ENCODE measurements at places on chromosomes 7 and 10. TPM values are rescaled to one million over a fixed set of nuclear protein-coding genes. Genes with fewer than 3 reads are reported as not detected.

- DNase-seq = no peak
These were observed 4.2 kb upstream of the NANOS1 start for GRCh38 chr10:119025336-119025735.

DNA sequence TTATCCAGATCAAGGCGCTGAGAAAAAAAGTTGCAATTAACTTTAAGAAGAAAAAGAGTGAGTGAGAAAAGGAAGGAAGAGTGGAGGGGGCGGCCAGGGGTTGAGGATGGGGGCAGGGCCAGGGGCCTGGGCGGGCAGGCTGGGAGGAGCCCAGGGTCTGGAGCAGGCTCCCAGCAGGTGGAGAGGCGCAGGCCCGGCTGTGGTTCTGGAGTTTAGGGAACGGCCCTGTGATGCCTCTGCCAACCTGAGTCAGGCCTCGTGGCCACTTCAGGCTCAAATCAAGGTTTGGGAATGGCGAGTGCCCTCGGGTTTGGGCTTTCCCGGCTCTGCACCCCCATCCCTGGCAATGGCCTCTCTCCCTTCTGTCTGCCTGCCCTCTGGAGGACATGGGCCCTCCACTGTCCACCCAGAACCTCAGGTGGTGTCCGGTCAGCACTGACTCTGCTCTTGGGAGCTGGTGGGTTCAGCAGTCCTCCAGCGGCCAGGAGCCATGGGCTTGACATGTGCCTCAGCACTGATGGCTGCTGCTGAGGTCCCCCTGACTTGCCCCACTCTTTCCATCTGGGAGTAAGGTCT lies 41.0 kb upstream of the EMX2 start:
- no peak for DNase-seq

DNA sequence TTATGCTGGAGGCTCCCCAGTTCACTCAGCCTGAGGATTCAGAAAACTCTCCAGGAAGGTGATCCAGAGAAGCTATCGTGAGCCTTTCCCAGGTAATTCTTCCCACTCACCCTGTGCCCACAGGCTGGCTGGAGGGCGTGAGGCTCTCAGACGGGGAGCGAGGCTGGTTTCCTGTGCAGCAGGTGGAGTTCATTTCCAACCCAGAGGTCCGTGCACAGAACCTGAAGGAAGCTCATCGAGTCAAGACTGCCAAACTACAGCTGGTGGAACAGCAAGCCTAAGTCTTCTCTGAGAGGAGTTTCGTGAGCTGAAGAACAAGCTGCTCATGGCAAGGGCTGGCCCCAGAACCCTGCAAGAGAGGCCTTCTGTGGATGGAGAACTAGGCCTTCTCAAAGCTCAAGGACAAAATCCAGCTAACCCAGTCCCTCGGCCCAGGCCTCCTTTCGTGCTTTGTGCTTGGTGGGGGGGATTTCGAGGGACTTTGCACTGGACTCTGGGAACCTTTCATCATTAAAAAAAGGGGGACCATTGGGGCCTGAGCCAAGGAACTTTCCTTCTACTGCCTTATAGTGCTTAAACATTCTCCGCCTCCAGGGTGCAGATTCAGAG lies 23.6 kb downstream of the NOBOX start:
- DNase-seq = no peak

Gene MOSPD3
- 12.6 TPM for total RNA-seq

Gene JAKMIP3
- 6.6 TPM for total RNA-seq

DNA sequence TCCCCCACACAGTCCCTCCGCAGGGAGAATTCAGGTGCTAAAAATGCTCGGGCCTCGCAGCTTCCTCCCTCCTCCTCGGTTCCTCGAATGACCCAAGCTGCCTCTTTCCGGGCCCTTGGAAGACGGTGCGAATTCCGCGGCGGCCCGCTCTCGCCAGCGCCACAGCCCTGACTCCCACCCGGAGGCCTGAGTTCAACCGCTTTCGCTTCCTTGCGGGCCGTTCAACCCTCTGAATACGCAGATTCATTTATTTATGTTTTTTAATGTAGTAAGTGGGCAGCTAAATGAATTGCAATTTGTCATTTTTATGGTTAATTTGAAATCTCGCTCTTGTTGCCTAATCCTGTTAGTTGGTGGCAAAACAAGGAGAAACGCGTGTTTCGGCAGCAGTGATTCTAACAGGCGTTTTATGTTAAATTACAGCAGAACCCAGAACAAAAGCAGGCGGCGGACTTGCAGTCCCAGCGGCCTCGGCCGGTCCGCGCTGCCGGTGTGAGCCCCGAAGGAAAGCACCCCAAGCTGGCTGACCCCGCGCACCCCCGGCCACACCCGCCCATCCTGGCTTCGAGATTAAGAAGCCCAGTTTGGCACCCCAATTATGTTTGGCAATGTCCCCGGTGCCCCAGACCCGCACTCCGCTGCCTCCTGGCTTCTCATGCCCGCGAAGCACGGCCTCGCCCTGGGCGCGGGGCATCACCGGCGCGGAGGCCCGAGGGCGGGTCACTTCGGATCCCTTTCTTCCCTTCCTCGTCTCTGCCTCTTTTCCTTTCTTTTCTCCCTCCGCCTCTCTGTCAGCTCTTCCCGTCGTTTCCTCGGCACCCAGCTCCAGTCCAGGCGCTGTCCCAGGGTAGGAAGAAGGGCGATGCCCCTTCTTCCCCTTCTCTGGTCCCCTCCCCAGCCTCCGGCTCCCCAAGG lies 75.9 kb downstream of the INSIG1 start:
- DNase-seq = no peak

- DNase-seq = no peak
These were observed 91.2 kb downstream of the LHPP start for GRCh38 chr10:124552691-124553276.

DNA sequence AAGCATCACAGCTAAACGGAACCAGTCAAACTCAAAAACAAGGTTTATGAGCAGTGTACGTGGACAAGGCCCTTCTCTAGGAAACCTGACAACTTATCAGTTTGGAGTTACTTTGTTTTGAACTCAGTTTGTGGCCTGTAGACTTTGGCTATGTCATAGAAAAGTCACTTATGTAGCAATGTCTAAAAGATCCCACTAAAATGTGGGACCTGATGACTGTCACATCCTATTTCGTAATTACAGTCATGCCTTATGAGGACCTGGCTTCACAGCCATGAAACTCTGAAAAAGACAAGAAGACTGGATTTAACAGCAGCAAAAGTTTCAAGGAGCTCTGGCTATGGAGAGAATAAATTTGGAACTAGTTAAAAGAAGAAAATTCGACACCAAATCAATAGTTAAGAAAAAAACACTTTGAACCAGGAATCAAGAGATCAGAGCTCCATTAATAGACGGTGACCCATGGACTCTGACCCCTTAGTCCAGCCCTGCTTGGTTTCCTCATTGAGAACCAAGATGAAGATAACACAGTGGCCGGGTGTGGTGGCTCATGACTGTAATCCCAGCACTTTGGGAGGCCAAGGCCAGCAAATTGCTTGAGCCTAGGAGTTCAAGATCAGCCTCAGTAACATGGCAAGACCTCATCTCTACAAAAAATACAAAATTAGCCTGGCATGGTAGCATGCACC lies 204.3 kb downstream of the SFMBT2 start:
- DNase-seq = no peak
